Small intestine (tissue), 16 donors: ENCODE measurements at places on chromosomes 4 and X. TPM values are rescaled to one million over a fixed set of nuclear protein-coding genes. Genes with fewer than 3 reads are reported as not detected.

GRCh38 chr4:32485956-32486355, 1765.8 kb downstream of the PCDH7 start:
- DNase-seq: no peak
- H3K36me3 ChIP-seq: no peaks in the 10 kb centered on the region
- H3K27me3 ChIP-seq: no peaks in the 10 kb centered on the region
- no peak overlapping the region for H3K27ac ChIP-seq
- no peaks in the 10 kb centered on the region for H3K4me1 ChIP-seq
- no peak overlapping the region for H3K4me3 ChIP-seq

- H3K4me1 ChIP-seq: no peaks in the 10 kb centered on the region
- H3K4me3 ChIP-seq: no peak overlapping the region
- no peaks in the 10 kb centered on the region for H3K27me3 ChIP-seq
- H3K36me3 ChIP-seq: no peaks in the 10 kb centered on the region
- DNase-seq: peak; percentile 8
- H3K27ac ChIP-seq: no peak overlapping the region
Observed at GRCh38 chrX:7586126-7586525, 256.8 kb upstream of the VCX start.

- peaks cover 8% of the 10 kb centered on the region for H3K36me3 ChIP-seq
- no peak overlapping the region for H3K4me3 ChIP-seq
- no peaks in the 10 kb centered on the region for H3K27me3 ChIP-seq
- H3K4me1 ChIP-seq: no peaks in the 10 kb centered on the region
- peak overlapping the region; percentile 96 for H3K27ac ChIP-seq
Observed at GRCh38 chr4:70838204-70838603, 1.5 kb downstream of the GRSF1 start.

Gene BEX4
- 5.6 TPM for polyA plus RNA-seq

Gene MAGEB17
- not detected for polyA plus RNA-seq

DNA sequence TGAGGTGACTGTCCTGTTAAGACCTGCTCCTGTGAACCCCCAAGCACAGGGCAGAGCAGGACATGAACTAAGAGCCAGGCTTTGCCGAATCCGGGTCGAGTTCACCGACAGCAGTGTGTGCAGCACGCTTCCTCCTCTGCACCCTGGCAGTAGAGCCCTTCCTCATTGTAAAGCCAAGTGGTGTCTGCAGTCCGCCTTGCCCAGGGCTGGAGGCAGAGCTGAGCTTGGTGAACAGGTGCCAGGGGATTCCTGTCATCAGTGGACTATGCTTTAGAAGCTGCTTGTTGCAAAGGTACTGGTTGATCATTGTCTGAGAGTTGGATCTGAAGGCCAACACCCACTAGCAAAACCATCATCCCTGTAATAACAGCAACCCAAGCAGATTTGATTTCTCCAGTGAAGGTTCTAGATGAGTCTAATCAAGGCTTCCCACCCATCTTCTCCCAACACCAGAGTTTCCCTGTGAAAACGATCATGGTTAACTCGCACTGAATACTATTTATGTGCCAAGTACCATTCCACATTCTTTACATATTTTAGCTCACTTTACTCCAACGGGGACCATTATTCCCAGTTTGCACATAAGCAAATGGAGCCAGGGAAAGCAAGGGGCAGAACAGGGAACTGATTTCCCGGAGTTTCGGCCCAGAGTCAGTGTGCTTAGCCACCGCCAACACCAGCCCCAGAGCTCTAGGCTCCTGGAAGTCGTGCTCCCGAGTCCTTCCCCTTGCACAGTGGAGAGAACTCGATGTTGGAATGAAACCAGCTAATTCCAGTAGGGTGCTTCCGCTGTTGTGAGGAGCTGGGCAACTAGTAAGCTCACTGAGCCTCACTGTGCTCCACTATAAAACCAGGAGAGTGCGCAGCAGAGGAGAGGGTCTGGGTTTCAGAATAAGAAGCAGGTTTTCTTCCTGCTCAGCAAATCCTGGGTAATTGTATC, 1.4 kb upstream of the SLC34A2 start:
- no peaks in the 10 kb centered on the region for H3K4me1 ChIP-seq
- peaks cover 12% of the 10 kb centered on the region for H3K27me3 ChIP-seq
- H3K27ac ChIP-seq: peak overlapping the region; percentile 49
- H3K4me3 ChIP-seq: no peak overlapping the region
- no peaks in the 10 kb centered on the region for H3K36me3 ChIP-seq

DNA sequence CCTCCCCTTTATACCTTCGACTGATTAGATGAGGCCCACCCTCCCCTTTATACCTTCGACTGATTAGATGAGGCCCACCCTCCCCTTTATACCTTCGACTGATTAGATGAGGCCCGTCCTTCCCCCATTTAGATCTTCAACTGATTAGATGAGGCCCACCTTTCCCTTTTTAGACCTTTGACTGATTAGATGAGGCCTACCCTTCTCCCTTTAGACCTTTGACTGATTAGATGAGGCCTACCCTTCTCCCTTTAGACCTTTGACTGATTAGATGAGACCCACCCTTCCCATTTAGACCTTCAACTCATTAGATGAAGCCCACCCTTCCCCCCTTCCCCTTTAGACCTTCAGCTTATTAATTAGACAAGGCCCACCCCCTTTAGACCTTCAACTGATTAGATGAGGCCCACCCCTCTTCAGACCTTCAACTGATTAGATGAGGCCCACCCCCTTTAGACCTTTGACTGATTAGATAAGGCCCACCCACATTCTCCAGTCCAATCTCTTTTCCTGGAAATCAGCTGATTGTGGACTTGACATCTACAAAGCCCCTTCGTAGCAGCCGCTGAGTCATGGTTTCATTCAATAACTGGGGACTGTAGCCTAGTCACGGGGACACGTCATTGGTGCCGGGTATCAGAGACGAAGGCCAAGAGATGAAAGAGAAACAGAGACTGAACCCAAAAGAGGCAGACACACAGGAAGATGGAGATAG, 28.8 kb upstream of the IL3RA start:
- no peaks in the 10 kb centered on the region for H3K27me3 ChIP-seq
- no peak for DNase-seq
- no peaks in the 10 kb centered on the region for H3K4me1 ChIP-seq
- no peak overlapping the region for H3K27ac ChIP-seq
- H3K36me3 ChIP-seq: no peaks in the 10 kb centered on the region

GRCh38 chrX:19334945-19335626, 8.6 kb upstream of the PDHA1 start:
- DNase-seq: peak; percentile 4
- H3K27ac ChIP-seq: no peak overlapping the region
- H3K4me3 ChIP-seq: no peak overlapping the region

DNA sequence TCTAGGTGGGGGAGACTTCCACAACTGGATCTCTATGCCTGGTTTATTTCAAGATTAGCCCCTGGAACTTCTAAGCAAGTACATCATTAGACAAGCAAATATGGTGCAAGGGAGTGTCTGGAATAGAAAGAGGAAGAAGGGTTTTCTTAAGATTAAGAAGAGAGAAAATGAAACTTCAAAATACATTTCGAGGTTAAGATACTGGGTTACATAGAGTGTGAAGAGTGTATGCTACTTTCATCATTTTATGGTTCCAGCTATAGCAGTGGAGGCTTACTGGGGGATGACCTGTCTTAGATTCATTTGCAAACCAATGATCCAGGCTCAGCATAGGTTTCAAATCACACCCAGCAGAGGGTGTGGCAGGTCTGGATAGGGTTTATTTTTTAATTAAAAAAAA, 144.4 kb upstream of the GATB start:
- no peak overlapping the region for H3K27ac ChIP-seq
- no peaks in the 10 kb centered on the region for H3K27me3 ChIP-seq
- no peaks in the 10 kb centered on the region for H3K36me3 ChIP-seq
- H3K4me1 ChIP-seq: no peaks in the 10 kb centered on the region
